ENCODE measurements at places on chromosomes 1 and 21. TPM values are rescaled to one million over a fixed set of nuclear protein-coding genes. Genes with fewer than 3 reads are reported as not detected.

DNA sequence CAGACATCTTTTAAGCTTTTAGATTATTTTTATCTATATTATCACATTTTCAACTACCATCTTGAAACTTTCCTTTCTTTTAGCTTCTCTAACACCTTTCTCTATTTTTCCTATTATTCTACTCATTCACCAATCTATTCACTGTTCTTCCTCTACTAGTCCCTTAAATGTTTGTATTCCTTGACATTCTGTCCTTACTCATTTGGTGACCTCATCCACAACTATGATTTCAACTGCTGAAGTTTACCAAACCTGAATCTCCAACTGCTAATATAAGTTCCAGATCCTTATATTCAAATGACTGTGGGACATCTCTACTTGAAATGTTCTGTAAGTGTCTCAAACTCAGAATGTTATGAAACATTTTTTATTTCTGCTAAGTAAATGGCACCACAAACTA lies 49.2 kb downstream of the TUT4 start:
- DNase-seq, result no peak

GRCh38 chr1:205355075-205355453 lies 1.7 kb downstream of the KLHDC8A start:
- no peak for DNase-seq

- no peak for DNase-seq
Measured at GRCh38 chr21:37469441-37469840, 102.9 kb downstream of the DYRK1A start.

FAM72C gene
- total RNA-seq, result not detected

- no peak for DNase-seq
Measured at GRCh38 chr1:194280463-194280862, 1094.0 kb upstream of the B3GALT2 start.

LAMC2 gene
- 0.40 TPM for total RNA-seq

GRCh38 chr1:29122682-29123052 lies 1.0 kb downstream of the TMEM200B start:
- no peak for DNase-seq

MIS18A gene
- total RNA-seq, result 2.6 TPM

DNA sequence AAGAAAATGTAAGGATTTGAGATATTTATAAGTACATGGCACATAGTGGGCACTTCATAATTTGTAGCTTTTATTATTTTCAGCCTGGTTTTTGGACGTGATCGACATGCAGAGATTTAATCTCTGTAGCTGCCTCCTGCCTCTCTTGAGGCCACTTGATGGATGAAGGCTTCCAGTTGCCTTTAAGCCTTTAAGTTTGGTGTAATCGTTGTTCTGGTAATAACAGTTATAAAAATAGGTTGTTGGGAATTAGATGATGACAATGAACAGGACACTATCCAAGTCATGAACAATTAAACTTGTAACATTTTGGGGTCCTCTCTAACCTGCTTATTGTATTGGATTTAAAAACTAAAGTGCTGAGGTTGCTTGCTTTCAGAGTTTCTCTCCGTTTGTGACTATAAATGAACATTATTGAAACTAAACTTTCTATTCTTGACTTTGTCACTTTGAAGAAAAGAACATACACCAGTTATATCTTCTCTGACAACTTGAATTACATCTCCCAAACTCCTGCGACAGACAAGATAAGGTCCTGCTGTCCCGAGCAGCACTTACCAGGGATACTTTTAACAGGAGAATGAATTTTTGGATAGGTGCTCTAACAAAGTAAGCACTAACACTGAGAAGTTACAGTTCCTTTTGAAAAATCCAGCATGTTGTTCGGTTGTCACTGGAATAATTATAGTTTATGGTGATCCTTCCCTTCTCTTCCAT lies 295.0 kb downstream of the NFIA start:
- DNase-seq, result no peak

GRCh38 chr1:59272507-59272906 lies 24.4 kb upstream of the FGGY start:
- DNase-seq, result no peak

PPM1J gene
- 10.7 TPM for total RNA-seq

RHOC gene
- 270 TPM for total RNA-seq

CLEC20A gene
- not detected for total RNA-seq

DESI2 gene
- total RNA-seq, result 23.0 TPM

- DNase-seq, result no peak
Measured at GRCh38 chr1:154758346-154758745, 111.7 kb downstream of the KCNN3 start.

DNA sequence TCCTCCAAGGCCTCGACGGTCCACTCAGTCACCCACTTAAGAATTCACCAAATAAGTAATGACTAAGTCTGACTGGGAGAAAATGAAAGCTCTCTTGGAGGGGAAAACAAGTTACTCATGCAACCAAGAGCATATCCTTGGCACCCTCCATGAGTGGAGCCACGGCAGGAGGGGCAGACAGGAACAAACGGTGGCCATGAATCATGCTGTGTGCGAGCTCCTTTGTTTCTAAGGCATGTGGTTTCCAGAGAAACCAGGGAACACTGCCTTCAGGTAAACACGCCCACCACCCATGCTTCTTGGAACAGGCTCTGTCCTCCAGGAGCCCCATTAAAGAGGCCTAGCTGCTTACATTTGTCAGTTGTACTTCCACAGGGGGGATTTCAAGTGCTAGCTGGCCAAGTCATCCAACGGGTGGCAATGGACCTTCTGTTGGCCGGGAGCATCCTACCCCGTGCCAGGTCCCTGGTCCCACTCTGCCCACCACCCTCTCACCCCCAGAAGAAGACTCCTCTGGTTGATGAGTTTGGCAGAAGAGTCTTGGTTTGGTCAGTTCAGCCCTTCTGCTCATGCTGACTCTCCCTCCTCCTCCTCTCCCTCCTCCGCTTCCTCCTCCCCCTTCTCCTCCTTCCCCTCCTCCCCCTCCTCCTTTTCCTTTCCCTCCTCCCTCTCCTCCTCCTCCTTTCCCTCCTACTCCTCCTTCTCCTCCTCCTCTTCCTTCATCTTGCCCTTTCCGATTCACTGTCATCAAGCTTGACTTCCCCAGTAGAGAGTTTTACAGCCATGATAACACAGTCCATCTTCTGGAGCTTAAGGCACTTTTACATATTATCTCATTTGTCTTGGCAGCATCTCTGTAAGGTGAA lies 107.6 kb downstream of the CCDC185 start:
- no peak for DNase-seq

MRAP gene
- not detected for total RNA-seq

DNA sequence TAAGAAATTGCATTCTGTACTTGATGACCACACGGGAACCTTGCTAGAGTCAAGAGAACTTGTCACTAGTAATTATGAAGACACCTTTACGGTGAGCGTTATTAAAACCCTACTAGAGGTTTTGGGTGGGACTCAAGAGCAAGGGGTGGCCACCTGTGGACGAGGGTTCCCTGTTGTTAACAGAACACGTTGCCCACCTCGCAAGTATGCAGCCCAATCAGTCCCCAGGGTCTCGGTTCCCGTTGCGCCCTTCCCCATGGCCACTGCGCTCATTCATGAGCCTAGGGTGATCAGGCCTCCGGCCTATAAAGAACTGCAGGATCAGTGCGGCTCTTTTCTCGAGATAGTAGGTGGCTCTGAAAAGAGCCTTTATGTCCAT lies 30.2 kb upstream of the RNF187 start:
- DNase-seq, result no peak
